ENCODE measurements at places on chromosomes 3 and 15.

DNA sequence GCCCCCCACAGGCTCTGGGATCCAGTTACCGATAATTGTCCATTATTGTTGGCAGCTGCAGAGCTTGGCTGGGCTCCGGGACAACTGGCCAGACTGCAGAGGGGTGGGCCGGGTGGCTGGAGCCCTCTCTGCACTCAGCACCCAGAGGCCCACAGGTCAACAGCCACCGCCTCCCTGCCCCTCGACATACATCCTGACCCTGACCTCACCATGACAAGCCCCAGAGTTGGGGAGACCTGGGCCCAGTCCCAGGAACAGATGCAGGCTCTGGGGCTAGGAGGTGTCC, 22.4 kb downstream of the PTH1R start:
- H3K4me1 ChIP-seq: peaks cover 10% of the 10 kb centered on the region
- no peak for DNase-seq
- H3K36me3 ChIP-seq: peaks cover 6% of the 10 kb centered on the region
- H3K4me3 ChIP-seq: no peak overlapping the region
- no peak overlapping the region for H3K27ac ChIP-seq
- H3K27me3 ChIP-seq: no peaks in the 10 kb centered on the region

DNA sequence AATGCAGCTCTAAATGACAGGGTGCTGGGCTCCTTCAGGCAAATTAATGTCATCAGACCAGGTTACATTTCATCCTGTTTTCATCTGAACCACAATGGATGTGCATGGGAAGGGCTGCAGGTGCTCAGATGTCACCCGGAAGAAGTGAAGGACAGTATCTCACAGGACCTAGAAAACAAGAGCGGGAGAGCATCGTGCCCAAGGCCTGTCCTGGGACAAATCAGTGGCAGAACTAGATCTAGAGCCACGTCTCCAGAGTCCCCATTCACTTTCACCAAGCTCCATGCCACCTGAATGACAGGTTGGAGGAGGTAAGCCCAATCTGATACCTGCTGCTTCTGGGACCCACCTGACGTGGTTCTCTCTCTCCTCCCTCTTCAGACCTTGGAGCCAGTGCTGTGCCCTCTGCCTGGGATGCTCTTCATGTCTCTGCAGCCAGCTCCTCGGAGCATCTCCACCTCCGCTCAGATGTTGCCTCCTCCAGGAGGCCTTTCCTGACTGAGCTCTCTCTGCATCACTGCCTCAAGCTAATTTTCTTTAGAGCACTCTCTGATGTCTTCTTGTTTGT, 77.3 kb downstream of the CPN2 start:
- no peak for DNase-seq
- H3K27me3 ChIP-seq: no peaks in the 10 kb centered on the region
- no peaks in the 10 kb centered on the region for H3K36me3 ChIP-seq

DNA sequence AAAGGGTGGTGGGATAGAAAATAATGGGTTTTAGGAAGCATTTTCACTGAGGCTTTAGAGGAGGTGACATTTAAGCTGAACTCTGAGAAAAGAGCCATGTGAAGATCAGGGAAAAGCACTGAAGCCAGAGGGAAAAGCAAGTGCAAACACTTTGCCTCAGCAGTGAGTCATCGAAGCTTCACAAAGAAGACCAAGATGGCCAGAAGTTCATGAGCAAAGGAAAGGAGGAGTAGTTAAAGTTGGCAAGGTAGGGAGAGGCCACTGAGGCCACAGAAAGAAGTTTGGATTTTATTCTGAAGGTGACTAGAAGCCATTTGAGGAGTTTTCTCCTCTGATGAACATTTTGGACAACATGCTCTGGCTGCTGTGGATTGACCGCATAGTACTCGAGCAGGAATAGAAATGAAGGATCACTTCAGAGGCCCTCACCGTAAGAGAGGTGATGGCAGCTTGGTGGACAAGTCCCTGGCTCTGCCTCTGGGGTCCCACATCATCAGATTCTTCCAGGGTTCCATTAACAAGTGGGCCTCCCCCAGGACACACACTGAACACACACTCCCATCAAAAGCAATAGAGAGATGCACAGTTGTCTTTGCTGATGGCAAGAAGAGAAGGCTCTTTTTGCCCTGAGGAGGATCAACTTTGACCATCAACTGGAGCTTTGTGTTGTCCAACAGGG, 75.5 kb downstream of the TOP2B start:
- peaks cover 7% of the 10 kb centered on the region for H3K4me1 ChIP-seq
- no peak overlapping the region for H3K27ac ChIP-seq
- no peak for DNase-seq
- no peak overlapping the region for H3K4me3 ChIP-seq
- no peaks in the 10 kb centered on the region for H3K36me3 ChIP-seq
- H3K27me3 ChIP-seq: no peaks in the 10 kb centered on the region

DNA sequence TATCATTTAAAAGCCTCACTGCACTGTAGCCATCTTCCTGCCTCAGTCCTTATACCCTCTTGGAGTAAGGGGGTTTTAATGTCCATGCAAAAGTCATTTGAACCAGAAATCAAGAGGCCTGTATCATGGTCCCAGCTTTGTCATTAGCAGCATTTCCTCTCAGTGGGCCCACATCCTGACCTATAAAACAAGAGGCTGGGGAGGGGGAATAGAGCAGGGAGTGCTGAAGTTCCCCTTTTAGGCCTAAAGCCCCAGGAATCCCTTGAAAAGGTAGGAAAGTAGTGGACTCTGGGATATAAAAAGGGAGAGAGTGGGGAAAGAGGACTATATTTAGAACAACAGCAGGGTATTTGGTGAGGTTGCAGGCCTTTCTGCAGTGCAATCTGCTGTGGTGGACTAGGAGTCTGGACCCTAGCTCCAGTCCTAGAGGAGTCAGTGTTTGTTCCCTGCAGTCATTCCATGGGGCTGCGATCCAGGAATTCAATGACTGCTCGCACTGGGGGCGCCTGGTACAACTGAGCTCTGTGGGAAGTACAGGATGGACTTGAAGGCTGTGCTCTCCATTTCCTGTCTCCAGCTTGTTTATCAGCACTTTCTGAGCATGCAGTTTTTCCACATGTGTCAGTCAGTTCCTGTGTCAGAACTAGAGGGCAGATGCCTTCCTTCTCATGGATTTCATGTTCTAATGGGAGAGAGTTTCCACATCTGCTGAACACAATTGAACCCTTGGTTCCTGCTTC, 46.8 kb downstream of the PDHB start:
- peak; percentile 21 for DNase-seq
- no peak overlapping the region for H3K4me3 ChIP-seq
- H3K4me1 ChIP-seq: peaks cover 8% of the 10 kb centered on the region

- no peak for DNase-seq
- H3K4me3 ChIP-seq: no peak overlapping the region
- no peaks in the 10 kb centered on the region for H3K27me3 ChIP-seq
- no peaks in the 10 kb centered on the region for H3K36me3 ChIP-seq
- no peaks in the 10 kb centered on the region for H3K4me1 ChIP-seq
Measured at GRCh38 chr15:100082761-100083402, 258.9 kb downstream of the ADAMTS17 start.

GRCh38 chr3:126613479-126614188, 41.3 kb downstream of the TXNRD3 start:
- H3K4me3 ChIP-seq: no peak overlapping the region
- H3K27ac ChIP-seq: no peak overlapping the region
- H3K36me3 ChIP-seq: peaks cover 20% of the 10 kb centered on the region
- no peaks in the 10 kb centered on the region for H3K4me1 ChIP-seq

DNA sequence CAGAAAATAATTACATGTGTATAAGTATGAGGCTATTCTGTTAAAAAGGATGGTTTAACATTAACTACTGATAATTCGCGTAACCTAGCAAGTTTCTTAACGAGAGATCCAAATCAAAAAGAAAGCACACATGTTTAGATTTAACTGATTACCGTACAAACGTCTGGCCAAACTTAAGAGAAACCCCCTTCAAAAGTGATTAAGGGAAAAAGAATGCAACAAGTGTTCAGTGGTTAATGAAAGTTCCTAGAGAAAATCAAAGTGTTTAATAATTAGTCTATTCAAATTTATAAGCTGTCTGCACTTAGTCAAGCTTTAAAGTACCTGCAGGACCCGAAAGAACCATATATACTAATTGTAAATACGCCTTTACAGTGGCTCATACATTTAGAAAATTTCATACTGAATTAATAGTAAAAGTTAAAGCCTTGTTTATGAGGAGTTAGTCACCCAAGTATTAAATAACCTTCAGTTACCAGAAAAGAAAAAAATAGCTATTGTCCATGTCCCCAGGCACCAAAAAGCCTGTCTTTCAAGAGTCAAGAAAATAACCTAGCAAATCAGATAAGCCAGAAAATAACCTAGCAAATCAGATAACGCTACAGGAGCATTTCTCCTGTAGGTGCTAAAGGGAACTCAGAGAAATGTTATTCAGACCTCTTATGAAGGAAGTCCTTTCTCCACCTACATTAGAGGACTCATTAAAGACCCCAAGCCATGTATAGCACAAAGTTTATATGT, 34.6 kb downstream of the ZNF589 start:
- no peaks in the 10 kb centered on the region for H3K4me1 ChIP-seq
- no peak overlapping the region for H3K4me3 ChIP-seq
- no peak for DNase-seq
- no peak overlapping the region for H3K27ac ChIP-seq

DNA sequence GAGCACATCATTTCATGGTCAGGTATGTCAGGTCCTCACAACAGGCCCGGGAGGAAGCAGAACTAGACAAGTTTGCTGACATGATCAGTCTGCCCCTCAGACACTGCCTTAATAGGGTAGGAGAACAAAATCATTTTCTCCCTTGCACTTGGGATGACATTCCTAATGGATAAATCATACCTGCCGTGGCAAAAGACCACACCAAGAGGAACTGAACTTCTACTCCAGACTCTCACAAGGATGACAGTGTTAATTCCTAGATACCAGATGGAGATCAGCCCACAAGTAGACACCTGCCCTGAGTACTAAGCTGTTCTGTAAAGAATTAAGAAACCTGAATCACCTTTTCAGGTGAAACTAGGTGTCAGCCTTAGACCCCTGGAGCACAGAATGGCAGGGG, 19.5 kb downstream of the SIAH2 start:
- no peaks in the 10 kb centered on the region for H3K36me3 ChIP-seq
- H3K27ac ChIP-seq: peak overlapping the region; percentile 17
- H3K27me3 ChIP-seq: no peaks in the 10 kb centered on the region
- H3K4me1 ChIP-seq: peaks cover 30% of the 10 kb centered on the region
- DNase-seq: no peak

GRCh38 chr15:66565141-66565641, 607 bp downstream of the LCTL start:
- H3K27ac ChIP-seq: no peak overlapping the region
- no peaks in the 10 kb centered on the region for H3K27me3 ChIP-seq
- DNase-seq: no peak
- H3K4me1 ChIP-seq: no peaks in the 10 kb centered on the region

DNA sequence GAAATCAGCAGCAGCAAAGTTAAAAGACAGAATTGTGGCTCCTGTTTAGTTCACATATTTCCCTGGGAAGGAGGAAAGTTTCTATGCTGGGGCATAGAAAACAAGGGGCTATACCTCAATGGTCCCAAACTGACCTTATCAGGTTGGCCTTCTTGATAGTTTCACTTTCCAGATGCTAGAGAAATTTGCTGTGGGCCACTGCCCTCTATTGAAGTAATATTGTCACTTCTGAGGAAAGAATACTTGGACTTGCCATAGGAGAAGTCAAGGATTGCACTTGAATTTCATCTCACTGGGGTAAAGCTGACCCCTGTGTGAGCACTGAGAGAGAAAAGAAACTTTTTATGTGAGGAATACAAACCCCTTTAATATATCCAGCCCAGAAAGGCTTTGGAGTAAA, 49.3 kb upstream of the XCR1 start:
- no peak overlapping the region for H3K4me3 ChIP-seq
- no peak for DNase-seq
- H3K27ac ChIP-seq: no peak overlapping the region
- peaks cover 10% of the 10 kb centered on the region for H3K4me1 ChIP-seq
- H3K36me3 ChIP-seq: no peaks in the 10 kb centered on the region
- no peaks in the 10 kb centered on the region for H3K27me3 ChIP-seq

Data from kidney (tissue), 22 donors.